ENCODE measurements at places on chromosomes 7 and 10.

DNA sequence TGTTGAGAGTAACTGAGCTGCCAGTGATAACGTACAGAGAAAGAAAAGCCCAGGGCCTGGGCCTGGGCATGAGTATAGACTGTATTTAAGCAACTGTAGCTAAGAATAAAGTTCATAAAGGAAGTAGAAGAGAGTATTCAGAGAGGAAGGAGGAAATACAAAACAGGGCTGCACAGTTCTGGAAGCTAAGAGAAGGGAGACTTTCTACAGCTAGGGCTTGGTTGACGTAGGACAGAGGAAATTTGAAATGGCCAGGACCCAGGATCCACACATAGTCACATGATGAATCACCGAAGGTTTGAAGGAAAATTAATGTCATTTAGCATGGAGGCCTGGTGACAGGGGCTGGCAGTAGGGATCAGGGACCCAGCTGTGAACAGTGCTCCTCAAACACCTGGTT lies 66.7 kb downstream of the ARL4A start:
- no peak for DNase-seq

DNA sequence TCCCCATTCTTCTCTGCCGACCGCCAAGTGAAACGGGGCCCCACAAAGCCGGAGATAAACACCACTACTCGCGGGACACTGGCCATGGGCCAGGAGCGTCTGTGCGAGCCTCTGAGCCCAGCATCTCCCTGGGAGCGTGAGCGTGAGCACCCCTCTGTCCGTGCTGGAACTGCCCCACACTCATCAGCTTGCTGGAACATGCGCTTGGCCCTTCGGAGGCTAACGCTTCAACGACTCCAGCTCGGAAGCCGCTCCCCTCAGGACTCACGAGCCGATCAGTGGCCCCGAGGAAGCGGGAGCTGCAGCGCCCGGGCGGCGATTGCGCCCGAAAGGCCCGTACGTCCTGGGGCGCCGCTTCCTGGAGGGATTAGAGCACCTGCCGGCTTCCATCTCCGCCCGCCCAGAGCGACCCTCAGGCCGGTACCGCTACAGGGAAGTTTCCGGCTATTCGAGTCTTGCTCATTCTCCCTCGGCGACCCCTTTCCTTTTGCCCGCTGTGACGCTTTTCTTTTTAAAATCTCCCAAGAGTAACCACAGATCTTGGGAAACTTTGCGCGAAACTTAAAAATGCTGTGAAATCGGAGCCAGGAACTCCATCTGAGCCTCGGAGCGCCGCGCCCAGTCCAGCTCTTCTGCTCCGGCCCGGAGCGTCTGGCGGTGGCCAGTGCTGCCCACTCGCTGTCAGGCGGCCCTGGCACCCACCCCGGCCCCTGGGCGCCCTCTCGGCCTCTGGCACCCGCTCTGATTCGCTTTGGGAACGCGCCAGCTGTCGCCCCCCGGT lies 1.0 kb downstream of the TLL2 start:
- DNase-seq, result peak; percentile 56

GRCh38 chr7:117164620-117165019 lies 158.2 kb downstream of the WNT2 start:
- DNase-seq, result no peak

DNA sequence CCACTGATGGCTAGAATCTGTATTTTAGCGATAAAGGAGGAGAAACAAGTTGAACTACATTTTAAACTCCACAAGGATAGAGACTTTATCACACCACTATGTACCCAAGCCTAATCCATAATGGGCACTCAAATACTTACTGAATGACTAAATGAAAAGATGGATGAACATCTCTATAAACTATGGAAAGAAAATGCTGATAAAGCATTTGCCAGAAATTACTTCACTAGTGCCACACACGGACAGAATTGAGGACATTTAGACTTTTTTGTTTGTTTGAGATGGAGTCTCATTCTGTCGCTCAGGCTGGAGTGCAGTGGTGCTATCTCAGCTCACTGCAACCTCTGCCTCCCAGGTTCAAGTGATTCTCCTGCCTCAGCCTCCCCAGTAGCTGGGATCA lies 1.7 kb upstream of the NSUN6 start:
- DNase-seq, result no peak

DNA sequence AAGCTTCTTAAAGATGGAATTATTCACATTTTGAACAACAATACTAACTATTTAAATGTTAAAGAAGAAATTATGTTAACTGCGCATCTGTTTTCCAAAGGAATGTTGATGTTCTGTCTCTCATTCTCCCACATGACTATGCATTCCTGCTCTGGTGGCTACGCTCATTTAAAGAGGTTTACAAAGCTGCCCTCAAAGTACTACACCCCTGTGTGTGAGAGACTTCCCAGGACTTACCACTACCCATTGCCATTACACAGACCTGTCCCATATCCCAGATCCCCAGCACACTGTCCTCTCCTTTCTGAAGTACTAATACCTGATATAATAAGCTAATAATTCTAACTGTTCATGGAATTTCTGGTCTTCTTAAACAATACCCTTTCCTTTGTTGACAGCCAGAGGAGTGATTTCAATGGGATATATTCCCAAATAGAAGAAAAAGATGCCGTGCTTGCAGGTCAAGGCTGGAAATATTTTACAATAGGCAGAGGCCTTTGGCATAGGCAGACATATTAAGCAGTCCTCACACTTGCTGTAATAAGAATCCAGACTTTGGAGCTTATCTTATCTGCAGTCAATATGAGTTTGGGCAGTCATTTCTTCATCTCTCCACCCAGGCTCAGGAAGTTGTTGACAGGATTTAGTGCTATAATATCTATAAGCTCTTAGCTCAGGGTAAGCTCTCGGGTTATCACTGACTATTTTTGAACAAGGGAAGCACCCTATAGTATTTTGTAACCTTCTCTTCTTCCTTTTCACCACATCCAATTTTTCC lies 12.2 kb downstream of the LIPF start:
- DNase-seq, result no peak

DNA sequence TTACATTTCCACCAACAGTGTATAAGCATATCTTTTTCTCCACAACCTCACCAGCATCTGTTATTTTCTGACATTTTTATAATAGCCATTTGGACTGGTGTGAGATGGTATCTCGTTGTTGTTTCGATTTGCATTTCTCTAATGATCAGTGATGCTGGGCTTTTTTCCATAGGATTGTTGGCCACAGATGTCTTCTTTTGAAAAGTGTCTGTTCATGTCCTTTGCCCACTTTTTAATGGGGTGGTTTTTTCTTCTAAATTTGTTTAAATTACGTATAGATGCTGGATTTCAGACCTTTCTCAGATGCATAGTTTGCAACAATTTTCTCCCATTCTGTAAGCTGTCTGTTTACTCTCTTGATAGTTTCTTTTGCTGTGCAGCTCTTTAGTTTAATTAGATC lies 28.9 kb downstream of the XRCC2 start:
- no peak for DNase-seq

GRCh38 chr7:50068026-50068425 lies 25.0 kb downstream of the ZPBP start:
- peak; percentile 13 for DNase-seq

GRCh38 chr10:112689327-112690072 lies 242.5 kb downstream of the VTI1A start:
- DNase-seq, result peak; percentile 85

DNA sequence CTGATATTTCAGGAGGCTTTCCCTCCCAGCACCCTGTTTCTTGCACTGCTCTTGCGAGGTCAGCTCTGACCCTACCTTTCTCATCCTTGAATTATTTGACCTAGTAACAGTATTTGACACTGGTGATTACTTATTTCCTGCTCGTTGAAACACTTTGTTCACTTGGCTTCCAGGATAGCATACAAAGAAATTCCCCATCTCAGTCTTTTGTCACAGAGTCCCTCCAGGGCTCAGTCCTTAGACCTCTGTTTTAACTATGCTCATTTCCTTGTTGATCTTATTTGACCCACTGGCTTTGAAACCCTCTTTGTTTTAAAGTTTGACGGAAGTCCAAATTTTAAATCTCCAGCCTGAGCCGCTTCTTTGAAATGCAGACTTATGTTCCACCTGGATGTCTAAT lies 29.9 kb downstream of the BMPR1A start:
- peak; percentile 46 for DNase-seq

DNA sequence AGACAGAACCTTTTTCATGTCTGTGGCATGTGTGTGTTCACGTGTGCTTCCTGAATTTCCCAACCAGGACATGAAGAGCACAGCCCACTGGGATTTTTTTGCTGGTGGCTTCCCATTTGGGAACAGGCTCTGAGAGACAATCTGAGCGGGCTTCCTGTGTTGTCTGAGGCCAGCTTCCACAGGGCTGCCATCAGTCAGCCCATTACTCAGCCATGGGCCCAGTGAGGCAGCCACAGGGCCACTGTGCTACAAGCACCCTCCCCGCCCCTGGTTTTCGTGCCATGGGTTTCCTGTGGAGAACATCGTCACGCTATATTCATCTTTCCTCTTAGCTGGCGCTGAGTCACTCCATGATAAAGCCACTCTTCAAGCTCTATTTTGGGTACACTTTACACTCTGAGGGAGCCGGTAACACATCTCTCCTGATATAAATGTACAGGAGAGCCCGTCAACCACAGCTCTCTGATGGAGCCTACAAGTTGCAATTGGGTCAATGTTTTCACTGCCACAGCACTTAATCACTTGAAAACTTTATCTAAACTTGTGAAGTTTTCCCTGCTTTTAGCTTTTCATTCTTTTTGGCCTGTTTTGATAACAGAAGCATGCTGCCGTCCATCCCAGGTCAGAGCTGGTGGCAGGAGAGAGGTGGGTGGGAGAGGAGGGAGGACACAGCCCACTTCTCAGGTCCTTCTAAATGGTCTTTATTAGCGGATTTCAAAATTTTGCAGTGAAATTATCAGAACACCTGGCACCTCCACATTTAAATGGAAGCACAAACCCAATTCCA lies 96.9 kb downstream of the HIPK2 start:
- no peak for DNase-seq

GRCh38 chr7:155979994-155980393 lies 167.7 kb upstream of the SHH start:
- DNase-seq, result no peak

- DNase-seq, result no peak
These were observed 38.5 kb upstream of the PDLIM1 start for GRCh38 chr10:95329296-95329695.

DNA sequence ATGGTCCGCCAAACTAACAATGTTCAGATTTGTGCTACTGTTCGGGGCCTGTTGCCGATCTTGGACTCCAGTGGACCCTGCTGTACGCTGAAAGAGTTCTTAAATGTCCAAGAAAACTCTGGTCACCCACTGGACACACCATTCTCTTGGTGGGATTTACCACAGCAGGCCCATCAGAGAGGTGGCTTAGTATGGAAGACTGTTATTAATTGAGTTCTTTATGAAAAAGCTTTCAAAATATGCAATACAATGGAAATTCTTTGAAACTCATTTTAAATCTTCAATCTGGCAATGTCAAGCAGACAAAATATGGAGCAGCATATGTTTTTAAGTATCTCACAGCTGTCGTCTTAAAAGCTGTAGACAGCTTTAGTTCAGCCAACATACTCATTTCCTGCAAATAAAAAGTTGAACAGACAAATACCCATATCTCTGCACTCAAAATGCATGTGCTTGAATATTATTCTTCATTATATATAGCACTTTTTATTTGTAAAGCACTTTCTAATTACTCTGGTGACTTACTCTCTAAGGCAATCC lies 37.4 kb upstream of the GRM8 start:
- no peak for DNase-seq

- DNase-seq, result no peak
These were observed 57.3 kb downstream of the ARID5B start for GRCh38 chr10:61958805-61959204.

- DNase-seq, result no peak
These were observed 30.1 kb downstream of the NUDCD3 start for GRCh38 chr7:44460325-44460724.

- no peak for DNase-seq
These were observed 43.2 kb downstream of the KAT6B start for GRCh38 chr10:74869635-74870034.

DNA sequence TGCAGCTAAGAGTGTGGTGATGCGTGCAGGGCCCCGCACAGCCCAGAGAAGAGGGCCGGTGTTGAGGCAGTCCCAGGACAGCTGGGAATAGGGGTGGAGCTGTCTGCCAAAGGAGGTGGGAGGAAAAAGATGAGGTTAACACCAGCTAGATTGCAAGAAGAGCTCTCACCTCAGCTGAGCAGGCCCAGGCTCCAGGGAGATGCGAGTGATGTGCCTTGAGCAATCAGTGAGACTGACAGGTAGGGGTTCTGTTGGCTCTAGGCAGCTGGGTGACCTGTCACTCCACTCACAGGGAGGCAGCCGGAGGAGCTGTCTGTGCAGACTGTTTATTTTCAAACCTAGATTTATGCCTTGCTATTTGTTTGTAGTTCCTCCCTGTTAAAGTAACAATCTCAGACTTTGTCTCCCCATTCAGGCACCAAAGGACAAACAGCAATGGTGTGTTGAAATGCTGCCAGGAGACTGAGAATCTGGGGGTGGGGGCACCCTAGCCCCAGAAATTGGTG lies 205.1 kb upstream of the CXCL12 start:
- peak; percentile 16 for DNase-seq

- no peak for DNase-seq
These were observed 23.9 kb upstream of the CALN1 start for GRCh38 chr7:72435925-72436480.

DNA sequence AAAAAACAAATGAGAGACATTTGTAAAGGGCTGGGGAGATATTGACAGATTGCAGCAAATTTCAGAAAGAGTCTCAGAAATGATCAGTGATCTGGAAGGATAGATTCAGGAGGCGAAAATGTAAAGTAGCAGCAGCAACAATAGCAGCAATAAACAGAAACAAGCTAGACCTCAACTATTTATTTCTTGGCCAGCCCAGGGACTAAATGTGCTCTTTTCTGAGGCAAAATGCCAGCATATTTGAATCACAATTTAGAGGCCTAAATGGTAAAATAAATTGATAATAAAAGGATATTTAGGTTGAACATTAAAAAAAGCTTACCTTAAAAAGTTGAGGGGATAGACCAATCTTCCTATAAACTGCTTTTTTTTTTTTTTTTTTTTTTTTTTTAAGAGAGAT lies 134.6 kb upstream of the ITGB1 start:
- DNase-seq, result no peak

GRCh38 chr7:157292770-157293412 lies 43.9 kb upstream of the DNAJB6 start:
- no peak for DNase-seq

GRCh38 chr7:4181446-4181845 lies 500.6 kb upstream of the FOXK1 start:
- DNase-seq, result no peak

DNA sequence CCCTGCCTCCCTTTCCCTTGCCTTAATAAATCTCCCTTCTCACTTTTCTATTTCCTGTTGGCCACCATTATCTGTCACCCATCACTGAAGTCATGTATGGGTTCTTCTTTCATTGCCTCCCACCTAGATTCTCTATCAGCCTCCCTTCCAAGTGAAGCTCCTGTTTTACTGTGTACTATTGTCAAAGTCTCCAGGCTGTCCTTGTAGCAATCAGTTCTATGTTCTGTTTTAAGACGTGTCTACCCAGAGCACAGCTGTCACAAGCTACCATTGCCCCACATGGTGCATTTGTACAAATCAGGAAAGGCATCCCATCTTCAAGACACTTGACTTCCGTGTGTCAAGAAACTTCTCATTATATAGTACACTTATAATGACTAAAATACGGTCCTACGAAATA lies 39.7 kb upstream of the ABCB5 start:
- DNase-seq, result no peak

- no peak for DNase-seq
These were observed 27.9 kb downstream of the MTURN start for GRCh38 chr7:30162622-30163124.

GRCh38 chr10:125159486-125159931 lies 854 bp downstream of the CTBP2 start:
- DNase-seq, result peak; percentile 30

GRCh38 chr10:103692952-103693811 lies 162.2 kb downstream of the SH3PXD2A start:
- DNase-seq, result peak; percentile 48
